ENCODE measurements at places on chromosomes 12 and 14. TPM values are rescaled to one million over a fixed set of nuclear protein-coding genes. Genes with fewer than 3 reads are reported as not detected.

DNA sequence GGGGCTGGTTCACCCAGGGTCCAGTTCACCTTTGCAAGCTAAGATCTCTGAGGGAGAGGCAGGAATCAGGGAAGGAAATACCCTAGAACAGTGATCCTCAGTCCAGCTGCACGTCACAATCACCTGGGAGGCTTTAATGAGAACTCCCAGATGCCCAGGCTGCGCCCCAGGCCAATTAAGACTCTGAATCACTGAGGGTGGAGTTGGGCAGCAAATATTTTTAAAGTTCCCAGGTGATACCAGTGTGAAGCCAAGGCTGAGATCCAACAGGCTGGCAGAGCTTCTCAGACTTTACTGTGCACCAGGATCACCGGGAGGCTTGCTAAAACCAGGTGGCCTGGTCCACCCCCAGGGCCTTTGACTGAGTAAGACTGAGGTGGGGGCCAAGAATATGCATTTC, 23.8 kb downstream of the MYL2 start:
- DNase-seq = no peak

DNA sequence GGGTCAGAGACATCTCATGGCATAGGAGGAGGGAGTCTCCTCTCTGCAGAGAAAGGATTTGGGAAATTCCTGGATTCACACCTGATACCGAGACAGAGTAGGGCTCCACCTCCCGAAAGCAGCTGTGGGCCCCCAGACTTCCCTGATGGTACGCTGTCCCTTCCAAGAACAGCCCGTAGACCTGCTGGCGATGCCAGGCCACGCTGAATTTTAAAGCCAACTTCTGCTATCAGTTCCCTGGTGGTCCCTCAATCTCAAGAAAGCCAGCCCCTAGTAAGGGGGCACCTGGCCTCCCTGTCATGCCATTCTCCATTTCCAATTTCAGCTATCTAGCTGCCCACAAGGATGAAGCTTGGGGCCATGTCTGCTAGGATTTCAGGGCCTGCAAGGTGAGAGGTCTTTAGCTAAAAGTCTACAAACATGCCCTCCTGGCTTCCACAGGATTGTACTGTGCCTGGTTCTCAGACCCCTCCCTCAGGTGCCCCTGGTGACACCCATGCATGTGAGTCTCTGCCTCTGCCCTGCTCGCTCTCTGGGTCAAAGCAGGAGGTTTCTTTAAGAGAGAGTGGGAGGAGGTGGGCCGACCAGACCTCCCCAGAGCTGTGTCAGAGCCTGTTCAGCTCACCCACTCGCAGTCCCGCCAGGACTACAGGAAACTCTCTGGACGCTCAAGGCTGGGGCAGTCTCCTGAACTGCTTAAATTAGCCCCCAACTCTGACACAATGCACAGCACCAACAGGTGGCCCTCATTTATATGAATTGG, 30.5 kb downstream of the ANO2 start:
- no peak for DNase-seq

The ANKS1B gene
- polyA plus RNA-seq = 0.80 TPM

The BRF1 gene
- polyA plus RNA-seq = 25.7 TPM

The MUCL1 gene
- not detected for polyA plus RNA-seq
